Lung microvascular endothelial cell (primary cell): ENCODE measurements at places on chromosomes 2 and 18.

DNA sequence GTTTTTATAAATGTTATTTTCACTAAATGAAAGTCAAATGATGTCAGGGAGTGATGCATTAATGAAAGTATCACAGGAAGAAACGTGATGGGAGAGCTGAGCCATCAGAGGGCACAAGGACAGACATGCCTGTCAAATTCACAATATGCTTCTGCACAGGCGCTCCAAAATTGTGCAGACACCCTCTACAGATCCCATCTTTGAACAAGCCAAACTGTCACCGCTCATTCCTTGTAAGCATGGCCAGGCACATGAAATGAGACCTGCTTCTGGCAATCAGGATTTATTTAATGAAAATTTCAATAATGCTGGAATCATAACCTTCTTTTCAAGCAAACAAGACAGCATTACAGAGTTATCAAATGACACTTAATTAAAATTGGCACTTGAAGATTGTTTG lies 20.4 kb upstream of the FSHR start:
- DNase-seq: no peak

DNA sequence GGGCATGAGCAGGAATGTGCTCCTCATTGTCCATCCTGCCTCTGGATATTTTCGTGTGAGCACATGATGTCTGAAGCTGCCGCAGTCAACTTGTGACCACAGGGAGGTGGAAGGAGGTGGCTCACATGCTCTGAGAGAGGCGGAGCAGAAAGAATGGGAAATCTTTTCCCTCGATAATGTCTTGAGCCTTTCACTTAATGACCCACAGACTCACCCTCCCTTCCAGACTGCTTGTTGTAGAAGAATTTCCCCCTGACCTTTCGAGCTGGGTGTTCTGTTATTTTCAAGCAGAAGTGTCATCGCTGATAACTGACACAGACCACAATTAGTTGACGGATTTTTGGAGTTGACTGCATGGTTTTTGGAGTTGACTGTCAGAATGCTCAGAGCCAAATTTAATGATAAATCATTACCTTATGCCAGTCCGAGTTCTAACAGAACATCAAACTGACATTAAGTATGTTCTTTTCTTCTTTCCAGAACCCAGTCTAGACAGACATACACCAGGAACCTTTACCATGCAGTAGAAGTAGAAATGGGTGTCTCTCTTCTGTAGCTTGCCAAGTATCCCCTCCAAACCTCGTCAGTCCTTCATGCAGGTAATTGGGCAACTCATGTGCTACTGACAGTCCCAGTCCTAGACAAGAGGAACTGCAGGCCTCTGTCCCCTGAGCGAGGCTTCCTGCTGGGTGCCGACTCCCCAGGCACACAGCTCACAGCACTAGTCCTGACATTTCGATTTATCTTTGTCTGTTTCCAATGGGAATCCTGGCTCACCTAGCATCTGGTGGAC lies 29.4 kb upstream of the RTTN start:
- no peak for DNase-seq

DNA sequence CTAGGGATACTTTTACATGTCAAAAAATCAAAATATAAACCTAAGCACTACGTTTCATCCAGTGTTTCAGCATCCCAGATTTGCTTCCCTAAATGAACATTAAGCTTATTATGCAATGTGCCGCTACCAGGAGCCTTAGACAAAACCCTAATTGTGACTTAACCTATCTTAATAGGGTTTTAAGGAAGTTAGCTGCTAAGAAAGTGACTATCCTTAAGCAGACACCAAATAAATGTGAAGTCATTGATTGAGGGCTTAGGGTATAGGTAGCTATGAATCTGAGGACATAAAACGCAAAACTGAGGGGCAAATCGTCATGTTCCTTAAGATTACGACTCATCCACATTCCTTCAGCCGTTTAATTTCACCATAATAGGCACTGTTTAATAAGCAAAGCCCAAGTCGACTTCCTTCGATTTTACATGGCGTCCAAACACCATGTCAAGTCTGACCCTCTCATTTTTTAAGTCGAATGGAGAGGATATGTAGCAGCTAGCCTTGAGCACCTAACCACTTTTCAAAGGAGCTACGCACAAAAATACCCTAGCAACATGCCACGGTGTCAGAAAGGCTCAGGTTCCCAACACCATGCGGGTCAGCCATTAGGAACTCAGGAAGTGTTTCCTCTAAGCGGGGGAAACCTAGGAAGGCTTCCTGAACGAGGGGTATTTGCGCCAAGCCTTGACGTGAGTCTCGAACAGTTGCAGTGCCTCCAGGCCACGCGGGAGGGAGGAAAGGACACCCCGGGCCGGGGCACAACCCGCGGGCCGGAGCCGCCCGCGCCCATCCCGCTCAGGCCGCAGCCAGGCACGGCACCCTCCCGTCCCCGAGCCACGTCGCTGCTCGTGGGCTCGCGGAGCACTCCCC lies 1.0 kb downstream of the HDLBP start:
- DNase-seq: no peak

DNA sequence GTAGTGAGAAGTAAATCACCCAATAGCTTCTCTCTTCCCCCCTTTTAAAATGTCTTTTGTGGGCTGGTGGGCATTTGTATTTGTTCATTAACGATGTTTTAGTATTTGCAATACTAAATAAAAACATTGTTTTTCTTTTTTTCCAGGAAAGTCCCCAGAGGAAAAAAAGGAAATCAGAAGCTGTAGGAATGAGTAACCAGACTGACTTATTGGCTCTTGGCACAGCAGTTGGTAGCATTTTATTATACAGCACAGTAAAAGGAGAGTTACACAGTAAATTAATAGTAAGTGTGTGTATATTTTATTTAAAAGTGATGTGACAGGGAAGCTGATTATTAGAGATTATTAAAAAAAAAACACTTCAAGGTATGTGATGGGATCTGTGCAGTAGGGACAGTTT lies 7.4 kb downstream of the WDR43 start:
- peak; percentile 20 for DNase-seq

DNA sequence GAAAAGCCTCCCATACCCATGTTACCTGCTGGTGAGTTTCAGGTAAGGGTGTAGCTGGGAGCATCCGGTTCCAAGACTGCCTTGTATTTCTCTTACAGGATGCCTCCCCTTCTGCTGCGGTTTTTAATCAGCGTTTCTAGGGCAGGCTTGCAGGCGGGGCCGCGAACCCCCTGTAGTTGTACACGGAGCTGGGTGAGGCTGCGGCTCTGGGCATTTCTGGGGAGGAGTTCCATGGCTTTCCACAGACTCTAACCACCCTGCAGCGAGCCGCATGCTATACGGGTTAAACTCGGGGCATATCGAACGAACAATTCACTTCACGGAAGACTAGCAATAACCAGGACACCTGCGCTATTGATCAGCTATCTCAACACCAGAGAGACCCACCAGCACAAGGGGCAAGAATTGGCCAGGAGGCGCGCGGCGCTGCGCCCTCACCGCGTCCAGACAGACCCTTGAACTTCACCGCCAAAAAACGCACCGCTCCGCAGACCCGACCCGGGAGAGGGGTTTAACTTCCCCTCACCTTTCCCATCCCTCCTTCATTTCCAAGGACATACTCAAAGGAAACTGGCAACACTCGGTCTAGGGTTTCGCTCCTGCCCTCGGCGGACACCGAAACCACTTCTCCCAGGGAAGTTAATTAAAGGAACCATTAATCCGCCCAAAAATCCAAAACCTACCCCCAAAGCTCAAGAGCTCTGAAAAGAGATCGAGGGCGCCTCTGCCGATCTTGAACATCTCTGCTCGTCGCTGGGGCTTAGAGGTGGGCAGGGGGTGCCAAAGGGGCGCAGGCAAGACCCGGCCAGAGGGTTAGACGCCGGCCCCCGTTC lies 909 bp downstream of the TGFA start:
- DNase-seq: no peak
